ENCODE measurements at places on chromosomes 2 and 18.

DNA sequence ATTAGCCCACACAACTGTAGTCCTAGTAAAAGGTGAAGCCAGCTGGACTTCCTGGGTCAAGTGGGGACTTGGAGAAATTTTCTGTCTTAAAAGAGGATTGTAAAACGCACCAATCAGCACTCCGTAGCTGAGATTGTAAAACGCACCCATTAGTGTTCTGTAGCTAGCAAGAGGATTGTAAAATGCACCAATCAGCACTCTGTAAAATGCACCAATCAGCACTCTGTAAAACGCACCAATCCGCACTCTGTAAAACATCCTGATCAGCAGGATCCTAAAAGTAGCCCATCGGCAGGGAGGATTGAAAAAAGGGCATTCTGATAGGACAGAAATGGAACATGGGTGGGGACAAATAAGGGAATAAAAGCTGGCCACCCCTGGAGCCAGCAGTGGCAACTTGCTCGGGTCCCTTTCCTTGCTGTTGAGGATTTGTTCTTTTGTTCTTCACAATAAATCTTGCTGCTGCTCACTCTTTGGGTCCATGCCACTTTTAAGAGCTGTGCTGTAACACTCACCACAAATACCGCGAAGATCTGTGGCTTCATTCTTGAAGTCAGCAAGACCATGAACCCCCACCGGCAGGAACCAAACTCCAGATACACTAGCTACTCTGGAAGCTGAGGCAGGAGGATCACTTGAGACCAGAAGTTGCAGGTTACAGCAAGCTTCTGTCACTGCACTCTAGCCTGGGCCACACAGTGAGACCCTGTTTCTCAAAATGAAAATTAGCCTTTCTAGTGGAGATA lies 102.6 kb downstream of the HS6ST1 start:
- DNase-seq: no peak

- DNase-seq: no peak
These were observed 265.4 kb downstream of the EN1 start for GRCh38 chr2:118582058-118582457.

GRCh38 chr2:207606829-207607228 lies 18.4 kb downstream of the METTL21A start:
- DNase-seq: no peak

- no peak for DNase-seq
These were observed 290.7 kb upstream of the DDX18 start for GRCh38 chr2:117523711-117524238.

- DNase-seq: no peak
These were observed 86.9 kb upstream of the LMAN1 start for GRCh38 chr18:59446012-59446411.

- DNase-seq: no peak
These were observed 9.2 kb downstream of the CCNYL1 start for GRCh38 chr2:207720517-207721187.

GRCh38 chr18:49616618-49617328 lies 54.9 kb downstream of the LIPG start:
- no peak for DNase-seq

DNA sequence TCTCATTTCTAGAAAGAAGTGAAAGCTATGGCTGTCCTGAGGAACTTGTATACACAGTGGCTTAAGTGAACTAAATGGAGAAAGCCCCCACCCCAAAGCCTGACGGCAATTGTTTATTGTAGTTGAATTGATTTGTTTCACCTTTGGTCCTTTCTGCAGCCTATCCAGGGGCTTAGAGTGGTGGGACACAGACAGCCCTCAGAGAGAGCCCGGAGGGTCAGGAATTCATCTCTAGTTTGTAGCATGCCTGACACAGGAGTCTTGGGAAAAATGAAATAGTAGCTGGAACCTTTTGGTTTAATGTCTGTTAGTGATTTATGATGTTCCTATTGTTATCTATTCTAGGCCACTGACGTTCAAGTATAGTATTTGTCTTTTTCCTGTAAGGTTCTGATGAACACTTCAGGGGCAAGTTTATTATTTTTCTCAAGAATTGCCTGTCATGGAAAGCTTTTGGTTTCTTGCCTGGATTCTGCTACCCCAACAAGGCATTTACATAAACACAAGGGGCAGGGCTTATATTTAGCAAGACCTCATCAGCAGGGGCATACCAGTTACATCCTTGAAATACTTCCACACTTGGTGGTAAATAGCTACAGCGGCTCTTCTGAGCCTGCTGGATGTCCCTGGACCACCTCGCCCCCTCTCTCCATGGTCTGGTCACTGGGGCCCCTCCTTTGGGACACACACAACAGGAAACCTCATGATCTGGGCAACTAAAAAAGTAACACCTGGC lies 44.4 kb downstream of the KCNE4 start:
- DNase-seq: no peak

- DNase-seq: no peak
These were observed 87.8 kb upstream of the RAB6C start for GRCh38 chr2:129891341-129892320.

DNA sequence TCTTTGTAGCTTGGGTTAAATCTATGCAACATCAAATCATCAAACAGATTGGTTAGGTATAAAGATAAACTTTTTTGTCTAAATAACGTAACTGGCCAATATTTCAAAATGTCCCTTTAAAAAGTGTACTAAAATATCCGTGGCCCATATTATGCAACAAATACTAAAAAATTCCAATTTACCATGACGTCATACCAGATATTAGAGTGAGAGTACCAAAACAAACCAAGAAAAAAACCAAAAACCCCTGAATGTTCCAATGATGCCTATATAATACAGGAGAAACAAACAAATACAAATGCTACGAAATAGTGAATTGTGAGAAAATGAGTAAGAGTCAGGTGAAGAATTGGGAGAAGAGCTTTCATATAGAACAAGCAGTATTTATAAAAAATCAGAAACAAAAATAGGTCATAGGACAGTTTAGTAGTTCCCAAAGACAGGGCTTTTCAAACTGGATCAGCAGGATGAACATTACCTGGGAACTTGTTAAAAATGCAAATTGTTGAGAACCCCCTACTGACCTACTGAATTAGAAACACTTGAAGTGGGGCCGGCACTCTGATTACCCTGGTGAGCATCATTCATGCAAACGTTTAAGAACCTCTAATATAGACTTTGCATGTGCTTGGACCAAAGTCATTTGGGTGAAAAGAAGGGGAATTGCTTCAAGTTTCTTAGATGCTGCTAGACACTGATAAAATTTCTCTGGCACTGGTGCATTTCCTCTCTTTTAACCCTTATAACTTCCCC lies 753.7 kb downstream of the DSC3 start:
- DNase-seq: no peak
